Activated CD4-positive, CD25-positive, alpha-beta regulatory T cell (primary cell): ENCODE measurements at places on chromosomes 7 and 10.
A peak's percentile ranks its signal among the peaks of the same experiment; 100 is the strongest.

DNA sequence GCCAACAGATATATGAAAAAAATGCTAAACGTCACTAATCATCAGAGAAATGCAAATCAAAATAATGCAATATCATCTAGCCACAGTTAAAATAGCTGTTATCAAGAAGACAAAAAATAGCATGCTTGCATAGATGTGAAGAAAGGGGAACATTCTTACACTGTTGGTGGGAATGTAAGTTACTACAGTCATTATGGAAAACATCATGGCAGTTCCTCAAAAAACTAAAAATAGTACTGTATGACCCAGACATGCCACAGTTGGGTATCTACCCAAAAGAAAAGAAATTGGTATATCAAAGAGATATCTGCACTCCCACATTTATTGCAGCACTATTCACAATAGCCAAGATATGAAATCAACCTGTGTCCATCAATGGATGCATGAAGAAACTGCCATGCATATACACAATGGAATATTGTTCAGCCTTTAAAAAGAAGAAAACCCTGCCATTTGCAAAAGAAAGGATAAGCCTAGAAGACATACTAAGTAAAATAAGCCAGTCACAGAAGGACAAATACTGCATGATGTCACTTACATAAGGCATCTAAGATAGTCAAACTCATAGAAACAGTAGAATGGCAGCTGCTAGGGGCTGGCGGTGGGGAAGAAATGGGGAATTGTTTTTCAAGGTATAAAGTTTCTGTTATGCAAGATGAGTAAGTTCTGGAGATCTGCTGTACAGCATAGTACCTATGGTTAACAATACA is 107.0 kb downstream of the PTPN20 start:
- DNase-seq = no peak

- peak; percentile 44 for DNase-seq
These were observed at the start of gene CREB3L2 for GRCh38 chr7:138001529-138002095. TSS of gene CREB3L2 (minus strand) at chr7:138002086. CDS start at chr7:138001705, 381 bp downstream.

- DNase-seq = peak; percentile 83
These were observed at the start of gene SEC61G for GRCh38 chr7:54758702-54759592. TSS of gene SEC61G (minus strand) at chr7:54759211. CDS start at chr7:54757588, 1,623 bp downstream.

DNA sequence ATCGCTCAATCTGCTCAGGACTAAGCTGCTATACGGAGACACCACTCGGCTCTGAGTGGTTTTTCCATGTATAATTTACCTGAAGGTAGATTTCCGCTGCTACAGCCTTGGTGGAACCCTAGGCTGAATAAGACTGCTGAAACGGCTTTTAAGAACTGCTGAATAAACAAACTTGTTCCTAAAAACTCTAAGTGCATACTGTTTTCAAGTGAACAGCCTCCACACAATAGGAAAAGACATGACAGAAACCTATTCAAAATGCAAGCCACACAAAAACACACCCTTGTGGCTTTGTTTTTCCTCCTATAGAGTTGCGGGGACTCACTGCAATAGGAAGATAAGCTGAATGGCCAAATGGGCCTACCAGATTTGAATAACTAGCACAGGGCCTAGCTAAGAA is 117.2 kb downstream of the UBE2H start:
- no peak for DNase-seq

DNA sequence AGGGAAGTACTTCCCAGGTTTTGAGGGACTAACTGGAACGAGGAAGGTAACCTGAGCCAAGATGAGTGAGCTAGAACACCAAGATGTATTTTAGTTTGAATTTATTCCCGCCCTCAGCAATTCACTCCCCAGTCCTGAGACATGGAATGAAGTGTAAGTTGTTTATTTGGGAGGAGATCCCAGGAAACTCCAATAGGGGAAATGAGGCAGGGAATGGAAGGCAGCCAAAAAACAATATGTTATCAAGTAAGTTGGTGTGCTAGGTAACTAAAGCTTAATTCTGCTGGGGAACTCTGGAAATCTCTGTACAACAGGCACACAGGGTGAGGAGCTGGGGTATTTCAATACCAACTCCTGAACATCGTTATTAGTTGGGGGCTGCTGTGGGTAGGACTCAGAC is 189.7 kb upstream of the HDAC9 start:
- DNase-seq = no peak

DNA sequence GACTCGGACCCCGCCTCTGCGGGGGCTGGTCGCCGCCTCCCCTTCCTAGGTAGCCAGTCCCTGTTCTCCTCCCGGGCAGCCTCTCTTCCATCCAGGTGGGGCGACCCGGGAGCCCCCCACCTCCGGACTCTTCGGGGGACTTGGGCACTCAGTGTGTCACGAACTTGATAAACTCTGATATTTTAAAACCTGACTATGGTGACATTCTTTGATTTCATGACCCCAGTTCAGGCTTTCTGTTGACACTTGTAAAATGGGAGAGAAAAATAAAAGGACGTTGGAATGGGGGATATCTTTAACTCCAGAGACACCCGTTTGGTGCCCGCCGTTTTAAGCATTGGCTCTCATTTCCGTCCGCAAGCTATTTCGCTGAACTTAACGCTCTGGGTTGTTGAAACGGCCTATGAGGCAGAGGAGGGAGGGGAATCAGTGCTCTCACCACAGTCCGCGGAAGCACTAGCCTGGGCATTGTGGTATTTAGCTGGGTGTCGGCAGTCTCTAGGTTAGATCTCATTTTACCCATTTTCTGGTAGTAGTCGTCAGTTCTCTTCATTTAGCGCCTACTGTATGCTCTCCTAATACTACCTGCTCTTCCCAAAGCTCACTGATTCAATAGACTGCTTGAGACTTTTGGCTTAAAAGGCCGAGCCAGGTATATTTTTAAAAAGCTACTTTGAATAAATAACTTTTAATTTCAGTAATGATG is 738 bp downstream of the VPS26A start:
- peak; percentile 26 for DNase-seq

GRCh38 chr10:17643339-17643754 is 604 bp upstream of the STAM start:
- no peak for DNase-seq

DNA sequence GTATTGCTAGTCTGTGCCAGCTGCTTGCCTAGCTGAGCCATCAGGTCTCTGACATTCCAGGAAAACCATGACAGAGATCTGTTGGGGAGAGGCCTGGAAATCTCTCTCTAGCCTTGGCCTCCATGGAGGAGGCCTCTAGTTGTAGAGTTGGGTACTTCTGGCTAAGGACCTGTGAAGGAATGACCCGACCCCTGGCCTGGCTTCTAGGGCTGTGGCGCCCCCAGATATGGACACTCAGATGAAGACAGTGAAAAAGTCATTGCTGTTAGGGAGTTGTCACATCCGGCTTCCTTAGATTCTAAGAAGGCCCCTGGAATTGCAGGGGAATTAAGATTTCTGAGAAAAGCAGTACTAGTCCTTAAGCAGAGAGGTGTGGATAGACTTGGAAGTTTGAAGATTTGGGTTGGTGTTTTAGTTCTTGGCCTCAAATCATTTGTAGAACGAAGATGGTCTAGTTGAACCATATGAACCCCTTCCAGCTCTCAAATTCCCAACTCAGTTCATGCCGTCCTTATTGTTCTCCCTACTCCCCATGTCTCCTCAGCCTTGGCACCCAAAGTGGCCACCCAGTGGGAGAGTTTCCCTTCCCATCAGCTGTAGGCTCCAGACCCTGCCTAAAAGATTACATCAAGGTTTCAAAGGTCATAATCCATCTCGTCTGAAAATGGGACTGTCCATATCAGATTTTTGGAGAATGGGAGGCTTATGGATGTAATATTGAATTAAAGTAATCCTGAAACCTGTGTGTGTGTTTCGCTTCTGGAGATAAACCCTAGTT is 7.0 kb downstream of the HHEX start:
- no peak for DNase-seq

DNA sequence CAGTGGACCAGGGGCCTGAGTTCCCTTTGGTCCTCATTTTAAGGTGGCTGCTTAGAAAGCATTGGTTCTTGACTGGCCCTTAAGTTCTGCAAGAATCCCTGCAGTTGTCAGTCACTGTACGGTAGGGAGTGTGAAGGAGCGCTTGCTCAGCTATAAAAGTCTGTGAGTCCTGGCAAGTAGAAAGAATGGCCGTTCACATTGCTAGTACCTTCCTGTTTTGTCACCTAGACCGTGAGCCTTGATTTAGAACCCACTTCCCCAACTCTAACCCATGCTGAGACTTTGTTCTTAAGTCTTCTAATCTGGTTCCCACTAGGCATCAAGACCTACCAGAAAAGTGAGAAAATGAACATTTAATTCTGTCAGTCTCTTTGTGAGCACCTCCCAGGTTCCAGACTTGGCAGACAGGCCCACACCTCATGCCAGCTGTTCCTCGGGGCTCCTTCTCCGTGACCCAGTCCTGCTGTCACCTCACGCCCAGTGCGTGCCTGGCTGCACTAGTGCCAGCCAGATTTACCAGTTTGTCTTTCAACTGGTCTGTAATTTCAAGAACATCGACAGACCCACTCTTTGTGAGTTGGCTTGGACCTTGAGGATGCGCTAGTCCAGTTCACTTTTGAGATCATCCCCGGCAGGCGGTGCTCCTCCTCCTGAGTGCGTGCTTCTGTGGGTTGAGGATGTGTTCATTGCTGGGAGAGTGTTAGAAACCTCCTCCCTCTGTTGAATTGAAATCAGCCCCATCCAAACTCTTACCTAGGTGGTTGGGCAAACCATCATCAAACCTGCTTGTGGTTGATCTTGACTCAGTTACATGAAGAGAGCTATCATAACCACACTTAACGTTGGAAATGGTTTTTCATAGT is 78.5 kb downstream of the SHH start:
- DNase-seq = no peak

DNA sequence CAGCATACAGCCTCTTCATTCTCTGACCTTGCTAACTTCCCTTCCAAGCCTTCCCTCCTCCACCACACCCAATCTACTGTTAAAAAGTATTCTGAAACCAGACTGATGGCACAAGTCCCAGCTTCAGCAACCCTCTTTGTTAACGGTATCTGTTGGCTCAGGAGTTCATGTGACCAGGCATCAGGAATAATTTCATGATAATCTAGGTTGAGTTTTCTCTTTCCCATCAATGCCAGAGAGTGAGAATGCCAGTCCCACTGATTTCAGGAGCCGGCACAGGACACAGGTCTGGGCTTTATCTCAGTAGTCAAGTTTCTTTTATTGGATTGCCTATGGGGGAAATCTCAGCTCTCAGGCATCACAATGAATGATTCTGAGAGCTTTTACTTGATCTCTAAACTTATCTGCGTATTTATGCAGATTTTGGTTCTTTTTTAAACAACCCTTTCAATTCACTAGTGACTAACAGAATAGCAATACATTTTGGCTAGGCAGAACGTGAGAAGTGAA is 231.0 kb upstream of the LYZL1 start:
- no peak for DNase-seq

DNA sequence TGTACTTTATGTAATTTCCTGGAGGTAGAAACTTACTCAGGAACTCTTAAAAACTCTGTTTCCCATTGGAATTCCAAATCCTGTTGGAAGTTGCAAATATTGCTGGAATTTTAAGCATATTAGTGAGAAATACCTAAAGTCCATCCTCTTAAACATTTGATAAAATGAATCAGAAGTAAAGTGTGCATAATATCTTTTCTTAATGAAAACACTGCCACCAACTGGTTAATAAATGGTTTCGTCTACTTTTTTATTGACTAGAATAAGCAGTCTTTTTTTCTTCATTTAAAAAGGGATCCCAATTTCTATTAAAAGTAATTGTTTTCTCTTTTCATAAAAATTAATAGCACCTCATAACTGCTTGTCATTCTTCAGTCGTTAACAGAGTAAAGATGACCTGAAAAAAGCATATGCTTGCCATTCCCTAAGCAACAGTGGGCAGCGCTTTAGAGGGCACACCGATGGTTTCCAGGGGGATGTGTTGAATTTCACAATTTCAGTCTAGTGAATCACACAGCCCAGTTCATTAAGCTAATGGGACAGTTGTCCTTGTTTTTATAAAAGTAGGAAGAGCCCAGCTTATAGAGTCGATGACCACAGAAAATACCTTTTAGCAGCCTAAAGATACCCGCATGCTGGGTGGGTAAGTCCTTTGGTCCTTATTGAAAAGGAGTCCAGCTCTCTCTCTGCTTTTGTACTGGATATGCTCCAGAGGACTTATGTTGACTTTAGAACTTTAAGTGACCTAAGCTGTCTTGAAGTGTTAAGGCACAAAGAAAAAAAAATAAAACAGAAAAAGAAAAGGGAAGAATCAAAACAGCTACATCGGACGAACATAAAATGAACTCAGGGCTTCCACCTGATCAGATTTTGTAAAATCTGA is 28.5 kb downstream of the NPS start:
- DNase-seq = no peak

DNA sequence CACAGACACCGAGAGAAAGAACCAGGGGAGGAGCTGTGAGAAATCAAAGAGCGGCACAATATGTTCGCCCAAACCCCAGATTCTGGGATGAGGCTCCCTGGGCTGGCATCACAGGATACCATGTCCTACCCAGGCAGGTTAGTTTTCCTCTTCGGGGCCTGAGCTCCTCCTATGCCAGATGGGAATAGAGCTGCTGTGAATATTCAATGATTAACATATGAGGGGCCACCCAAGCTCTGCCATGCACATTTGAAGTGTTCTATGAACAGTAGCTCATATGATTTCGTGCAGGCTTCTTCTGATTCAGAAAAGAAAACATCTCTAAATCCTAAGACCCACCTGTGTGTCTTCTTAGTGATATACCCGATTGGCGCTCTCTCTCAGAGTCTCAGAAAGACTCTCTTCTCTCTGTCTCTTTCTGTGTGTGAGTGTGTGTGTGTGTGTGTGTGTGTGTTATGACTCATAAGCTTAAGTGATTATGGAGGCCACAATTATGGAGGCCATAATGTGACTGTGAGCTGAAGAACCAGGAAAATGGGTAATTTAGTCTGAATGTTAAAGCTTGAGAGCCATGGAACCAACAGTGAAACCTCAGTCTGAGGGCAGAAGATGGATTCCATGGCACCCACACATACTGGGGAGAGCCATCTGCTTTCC is 220.5 kb downstream of the KLF6 start:
- DNase-seq = no peak

DNA sequence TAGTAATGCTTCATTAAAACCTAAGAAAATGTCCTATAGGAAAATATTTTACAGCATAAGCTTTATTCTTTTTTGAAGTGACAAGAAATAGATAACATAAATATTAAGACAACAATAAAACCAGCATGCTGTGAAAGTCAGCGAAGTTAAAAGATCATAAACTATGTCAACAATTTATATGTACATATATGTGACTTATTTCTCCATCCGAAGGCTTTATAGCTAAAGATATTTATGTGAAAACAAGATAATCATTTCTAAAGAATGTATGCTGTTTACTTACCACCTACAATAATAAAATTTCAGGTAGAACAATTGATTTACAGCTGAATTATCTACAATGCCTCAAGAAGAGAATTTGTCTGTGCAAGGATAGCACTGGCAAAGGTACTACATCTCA is 283.4 kb downstream of the CRPPA start:
- DNase-seq = no peak

GRCh38 chr10:74851831-74852230 is 25.4 kb downstream of the KAT6B start:
- no peak for DNase-seq

GRCh38 chr7:157978766-157979165 is 608.9 kb downstream of the PTPRN2 start:
- no peak for DNase-seq

DNA sequence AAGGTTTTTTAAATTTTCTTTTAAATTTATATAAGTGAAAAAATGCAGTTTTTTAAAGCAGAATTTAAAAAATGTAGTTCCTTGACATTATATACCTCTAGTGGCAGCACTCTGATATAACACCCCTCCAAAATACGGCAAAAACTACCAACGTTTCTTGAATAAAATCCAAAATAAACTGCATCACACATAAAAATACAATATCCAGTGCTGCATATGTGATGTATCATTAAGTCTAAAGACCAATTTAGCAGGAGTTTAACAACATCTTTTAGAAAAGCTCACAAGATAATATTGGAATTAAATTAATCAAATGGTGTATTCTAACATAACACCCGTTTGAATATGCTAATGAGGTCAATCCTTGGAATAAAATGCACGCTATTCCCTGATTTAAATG is 1.4 kb downstream of the TCERG1L start:
- DNase-seq = no peak
